ENCODE measurements at places on chromosomes 6 and 20.

DNA sequence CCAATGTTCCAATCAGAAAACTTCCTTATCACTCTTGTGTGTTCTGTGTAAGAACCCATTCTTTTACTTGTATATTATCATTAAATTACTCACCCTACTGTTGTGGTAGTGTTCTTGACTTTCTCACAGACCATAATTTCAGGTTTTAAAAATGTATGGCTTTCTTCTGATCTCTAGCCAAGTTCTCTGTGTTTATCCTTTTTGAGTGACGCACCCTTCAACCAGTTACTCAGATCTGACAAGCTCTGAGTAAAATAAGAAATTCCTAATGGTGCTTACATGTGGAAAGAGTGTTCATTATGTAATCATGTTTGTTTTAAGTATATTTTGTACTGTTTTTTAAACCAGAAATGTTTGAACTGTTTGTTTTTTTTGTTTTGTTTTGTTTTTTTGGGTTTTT lies 11.0 kb downstream of the TBPL1 start:
- no peak for DNase-seq

GRCh38 chr20:39619271-39619785 lies 657.2 kb downstream of the DHX35 start:
- DNase-seq, result no peak

- no peak for DNase-seq
Observed at GRCh38 chr20:40808936-40809335, 119.9 kb upstream of the MAFB start.

DNA sequence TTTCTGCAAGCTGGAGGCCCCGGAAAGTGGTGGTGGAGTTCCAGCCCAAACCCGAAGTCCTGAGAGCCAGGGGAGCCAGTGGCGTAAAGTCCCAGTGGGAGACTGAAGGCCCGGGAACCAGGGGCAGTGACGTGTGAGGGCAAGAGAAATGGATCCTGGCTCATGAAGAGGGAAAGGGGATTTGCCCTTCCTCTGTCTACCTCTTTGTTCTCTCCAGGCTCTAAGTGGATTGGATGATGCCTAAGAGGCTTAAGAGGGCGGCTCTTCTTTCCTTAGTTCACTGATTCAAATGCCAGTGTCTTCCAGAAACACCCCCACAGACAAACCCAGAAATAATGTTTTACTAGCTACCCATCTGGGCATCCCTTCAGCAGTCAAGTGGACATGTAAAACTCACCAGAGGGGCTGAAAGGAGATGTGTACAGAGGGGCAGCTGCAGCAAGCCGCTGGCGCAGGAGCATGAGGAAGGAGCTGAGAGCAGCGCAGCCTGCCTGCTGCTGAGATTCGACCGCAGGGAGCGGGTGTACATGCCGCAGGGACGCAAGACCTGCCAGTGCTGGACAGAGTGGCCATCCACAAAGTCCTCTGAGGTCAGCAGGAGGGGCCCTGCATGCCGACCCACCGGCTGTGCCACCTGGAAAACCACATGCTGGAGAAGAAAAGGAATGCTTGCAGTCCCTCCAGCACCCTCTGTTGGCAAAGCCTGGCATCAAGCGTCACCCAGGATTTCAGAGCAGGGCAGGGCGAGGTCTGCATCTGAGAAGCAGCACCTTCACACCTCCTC lies 29.5 kb downstream of the CDYL start:
- DNase-seq, result no peak

GRCh38 chr6:137093183-137094069 lies 48.7 kb upstream of the IL20RA start:
- DNase-seq, result no peak

- DNase-seq, result no peak
Observed at GRCh38 chr20:64025826-64026412, 10.1 kb upstream of the C20orf204 start.

GRCh38 chr20:23140991-23141390 lies 54.9 kb upstream of the CD93 start:
- DNase-seq, result no peak

Data from stimulated activated CD8-positive, alpha-beta memory T cell treated with anti-CD3 and anti-CD28 coated beads, Interleukin-12 subunit alpha, Interleukin-12 subunit beta, amount 100 ng/mL, for 4 hours (primary cell).